SW 1271 (cell line): ENCODE measurements at places on chromosomes 13 and 19.

DNA sequence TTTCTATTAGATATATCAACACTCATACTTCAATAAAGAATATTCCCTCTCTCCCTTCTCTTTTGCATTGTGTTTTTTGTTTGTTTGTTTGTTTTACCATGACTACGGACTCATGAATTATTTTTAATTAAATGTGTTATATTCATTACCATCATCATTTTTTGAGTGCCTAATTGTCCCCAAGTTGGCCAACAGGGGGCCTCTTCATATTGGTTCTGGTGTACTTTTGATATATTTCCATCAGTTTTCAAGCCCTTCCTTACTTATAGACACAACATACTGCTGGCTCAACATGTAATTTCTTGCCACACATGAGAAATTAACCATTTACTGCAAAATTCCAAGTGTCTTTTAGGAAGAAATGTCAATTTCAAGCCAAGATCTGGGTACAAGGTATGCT, 54.5 kb upstream of the GPC6 start:
- DNase-seq = no peak

GRCh38 chr13:113950451-113951245, 23.2 kb downstream of the C13orf46 start:
- no peak for DNase-seq

DNA sequence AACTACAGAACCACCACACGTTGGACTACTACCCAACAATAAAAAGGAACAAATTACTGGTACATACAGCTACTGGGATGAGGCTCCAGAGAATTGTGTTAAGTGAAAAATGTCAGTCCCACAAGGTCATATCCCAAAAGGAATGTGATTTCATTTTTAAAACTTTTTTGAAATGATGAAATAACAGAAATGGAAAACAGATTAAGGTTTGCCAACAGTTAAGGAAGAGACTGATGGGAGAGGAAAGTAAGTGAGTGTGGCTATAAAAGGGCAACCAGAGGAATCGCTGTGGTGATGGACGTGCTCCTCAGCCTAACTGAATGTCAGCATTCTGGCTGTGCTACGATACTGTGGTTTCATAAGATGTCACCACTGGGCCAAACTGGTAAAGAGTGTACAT, 512.8 kb downstream of the UQCRFS1 start:
- no peak for DNase-seq

DNA sequence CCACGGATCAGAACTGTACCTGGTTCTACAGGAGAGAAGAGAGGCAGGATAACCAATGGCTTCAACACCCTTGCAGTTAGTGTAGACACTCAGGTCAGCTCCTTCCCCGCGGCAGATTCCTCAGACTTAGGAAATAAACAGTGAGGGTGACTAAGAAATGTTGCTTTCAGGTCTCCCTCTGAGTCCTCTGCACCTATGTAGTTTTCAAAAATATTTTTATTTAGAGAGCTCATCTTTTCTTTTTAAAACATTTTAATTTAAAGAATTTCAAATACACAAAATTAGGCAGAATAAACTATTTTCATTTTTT, 195.2 kb downstream of the KLF12 start:
- DNase-seq = no peak

- DNase-seq = no peak
These were observed 533 bp downstream of the LRCH1 start for GRCh38 chr13:46553521-46553885.

GRCh38 chr19:18070181-18070580, 16.6 kb downstream of the IL12RB1 start:
- no peak for DNase-seq

GRCh38 chr13:80894917-80895316, 554.0 kb upstream of the SPRY2 start:
- no peak for DNase-seq

- no peak for DNase-seq
These were observed 143.6 kb upstream of the SERP2 start for GRCh38 chr13:44230071-44230470.

DNA sequence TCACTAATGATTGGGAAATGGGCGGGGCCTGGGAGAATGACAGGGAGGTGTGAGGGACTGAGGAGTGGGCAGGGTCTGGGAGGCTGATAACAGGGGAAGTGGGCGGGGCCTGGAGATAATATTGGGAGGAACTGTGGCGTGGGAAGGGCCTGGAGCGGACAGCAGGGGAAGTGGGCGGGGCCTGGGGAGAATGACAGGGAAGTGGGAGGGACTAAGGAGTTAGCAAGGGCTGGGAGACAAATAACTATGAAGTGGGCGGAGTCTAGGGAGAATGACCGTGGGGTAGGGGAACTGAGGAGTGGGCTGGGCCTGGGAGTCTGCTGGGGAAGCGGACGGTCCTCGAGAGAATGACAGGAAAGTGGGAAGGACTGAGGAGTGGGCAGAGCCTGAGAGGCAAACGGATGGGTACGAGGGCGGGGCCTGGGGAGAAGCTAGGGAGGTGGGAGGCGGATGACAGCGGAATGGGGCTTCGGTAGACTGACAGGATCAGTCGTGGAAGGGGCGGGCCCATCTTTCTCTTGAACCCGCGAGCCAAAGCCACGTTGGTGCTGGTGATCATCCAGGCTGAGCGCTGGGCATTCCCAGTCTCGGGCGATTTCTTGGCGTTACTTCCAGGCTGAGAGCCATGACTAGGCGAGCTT, 14.0 kb upstream of the TUBB4A start:
- peak; percentile 93 for DNase-seq

- no peak for DNase-seq
These were observed 6.6 kb upstream of the EML2 start for GRCh38 chr19:45645631-45646344.

DNA sequence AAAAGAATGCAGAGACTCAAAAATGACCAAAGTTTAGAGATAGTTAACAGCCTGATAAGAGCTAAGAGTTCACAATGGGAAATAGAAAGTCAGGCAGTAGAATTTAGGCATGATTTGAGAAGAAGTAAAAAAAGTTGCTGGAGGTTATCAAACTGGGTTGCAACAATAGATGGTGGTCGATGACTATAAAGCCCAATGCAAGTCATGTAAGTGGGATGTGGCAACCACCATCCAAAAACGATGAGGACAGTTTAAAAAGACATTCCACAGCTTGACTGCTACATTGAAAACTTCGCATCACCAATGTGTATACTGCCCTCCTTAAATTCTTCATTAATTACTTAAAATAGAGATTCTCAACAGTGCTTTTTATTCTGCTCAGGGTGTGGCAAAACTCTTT, 19.7 kb downstream of the ELF1 start:
- DNase-seq = no peak

DNA sequence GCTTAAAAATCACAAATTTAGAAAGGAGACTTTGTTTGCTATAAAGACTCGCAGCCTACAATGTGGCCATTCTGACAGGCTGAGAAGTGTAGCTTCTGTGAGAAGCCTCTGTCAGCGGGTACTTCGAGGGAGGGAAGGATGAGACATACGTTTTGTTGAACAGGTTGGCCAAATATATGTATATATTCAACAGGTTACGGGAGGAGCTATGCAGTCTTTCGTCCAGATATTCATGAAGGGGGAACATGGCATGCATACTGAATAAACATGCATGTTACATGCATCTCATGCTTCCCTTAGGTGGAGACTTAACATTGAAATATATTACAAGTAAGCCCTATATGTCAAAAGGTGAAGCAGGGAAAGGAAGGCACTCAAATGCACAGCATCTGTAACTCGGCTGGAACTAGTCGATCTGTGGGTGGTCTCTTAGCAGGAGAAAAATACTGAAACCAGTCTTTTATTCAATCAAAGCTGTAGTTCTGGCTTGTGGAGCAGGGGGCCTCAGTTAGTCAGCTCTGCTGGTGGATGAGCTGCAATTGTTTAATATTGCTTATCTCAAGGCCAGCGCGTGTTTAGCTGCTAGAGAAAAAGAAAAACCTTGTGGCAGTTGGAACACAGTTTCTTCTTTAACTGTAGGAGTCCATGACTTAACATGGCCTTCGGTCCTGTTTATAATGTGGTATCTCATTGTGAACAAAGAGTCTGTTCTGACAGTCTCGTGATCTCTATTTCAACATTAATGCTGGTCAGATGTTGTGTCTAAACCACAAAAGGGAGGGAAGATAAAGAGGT, 94.3 kb downstream of the FAM216B start:
- DNase-seq = no peak

GRCh38 chr13:40476175-40476958, 190.1 kb downstream of the FOXO1 start:
- DNase-seq = no peak

- DNase-seq = no peak
These were observed 22.2 kb downstream of the ABCC4 start for GRCh38 chr13:95279016-95279415.

- DNase-seq = no peak
These were observed 47.7 kb upstream of the UQCRFS1 start for GRCh38 chr19:29260477-29261317.
